CD4-positive, alpha-beta T cell treated with Interleukin-17A for 4 hours (primary cell): ENCODE measurements at places on chromosomes 3 and 15.

- DNase-seq: no peak
Observed at GRCh38 chr3:147414390-147415138, 5.4 kb downstream of the ZIC1 start.

DNA sequence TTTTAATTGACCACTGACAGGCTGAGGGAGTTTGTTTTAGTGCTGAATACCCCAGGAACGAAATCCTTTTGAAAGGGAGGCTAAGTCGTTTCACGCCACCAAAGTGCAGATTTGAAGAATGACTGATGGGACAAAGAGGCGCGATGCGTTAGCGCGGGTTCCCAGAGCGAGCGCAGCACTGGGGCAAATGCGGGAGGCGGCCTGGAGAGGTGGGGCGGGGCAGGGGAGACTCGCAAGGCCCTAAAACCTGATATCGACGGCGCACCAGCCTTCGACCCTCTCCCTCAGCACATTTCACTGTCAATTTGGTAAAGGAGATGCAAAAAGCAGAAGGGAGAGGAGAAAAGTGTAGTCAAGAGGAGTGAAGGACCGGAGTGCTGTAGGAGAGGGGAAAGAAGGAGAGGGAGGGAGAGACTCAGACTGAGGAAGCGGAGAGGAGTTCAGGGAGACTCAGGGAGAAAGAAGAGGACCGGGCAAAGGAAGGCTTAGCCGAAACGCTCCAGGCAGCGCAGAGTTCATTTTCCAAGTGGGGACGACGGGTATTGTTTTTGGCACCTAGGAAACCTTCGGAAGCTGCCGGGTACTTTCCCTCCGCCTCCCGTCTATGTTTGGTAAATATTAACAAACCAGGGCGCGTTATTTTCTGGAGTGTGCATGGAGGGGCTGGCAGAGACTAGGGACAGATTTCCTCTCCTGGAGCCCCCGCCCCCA, 3.8 kb upstream of the FOXB1 start:
- DNase-seq: no peak

DNA sequence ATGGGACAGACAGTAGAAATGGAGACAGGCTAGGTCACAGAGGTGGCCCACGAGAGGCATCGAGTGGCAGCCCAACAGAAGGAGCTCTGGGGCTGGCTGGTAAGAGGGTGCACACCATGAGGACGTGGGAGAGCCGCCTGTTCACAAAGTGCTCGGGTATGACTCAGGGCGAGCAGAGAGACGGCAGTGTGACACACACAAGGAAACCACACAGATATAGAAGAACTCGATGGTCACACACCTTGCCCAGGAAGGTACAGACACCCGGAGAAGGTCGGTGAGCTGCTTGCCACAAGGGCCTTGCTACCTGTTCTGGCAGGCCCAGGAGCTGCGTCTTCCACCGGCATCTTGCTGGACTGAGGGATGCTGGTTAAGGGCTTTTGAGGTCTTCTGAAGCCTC, 50.2 kb downstream of the CA12 start:
- DNase-seq: no peak

DNA sequence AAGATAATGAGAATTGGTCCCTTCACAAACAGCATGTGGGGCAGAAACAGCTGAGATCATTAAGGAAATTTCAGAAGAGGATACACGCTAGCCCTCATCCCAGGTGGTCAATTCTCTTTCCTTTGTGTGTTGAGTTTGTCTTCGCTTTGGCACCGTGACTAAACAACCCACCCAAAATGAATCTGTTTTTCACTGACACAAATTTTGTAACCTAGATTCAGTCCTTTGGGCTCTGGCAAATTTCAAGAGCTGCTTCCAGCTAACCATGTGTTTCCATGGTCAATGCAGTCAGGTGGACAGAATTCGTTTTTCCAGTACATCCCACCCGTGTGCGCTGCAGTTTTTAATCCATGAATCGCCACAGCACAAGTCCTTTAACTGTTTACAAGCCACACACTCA, 435.4 kb downstream of the WDR72 start:
- no peak for DNase-seq

- DNase-seq: no peak
Observed at GRCh38 chr3:189727898-189728297, 96.7 kb downstream of the TP63 start.

DNA sequence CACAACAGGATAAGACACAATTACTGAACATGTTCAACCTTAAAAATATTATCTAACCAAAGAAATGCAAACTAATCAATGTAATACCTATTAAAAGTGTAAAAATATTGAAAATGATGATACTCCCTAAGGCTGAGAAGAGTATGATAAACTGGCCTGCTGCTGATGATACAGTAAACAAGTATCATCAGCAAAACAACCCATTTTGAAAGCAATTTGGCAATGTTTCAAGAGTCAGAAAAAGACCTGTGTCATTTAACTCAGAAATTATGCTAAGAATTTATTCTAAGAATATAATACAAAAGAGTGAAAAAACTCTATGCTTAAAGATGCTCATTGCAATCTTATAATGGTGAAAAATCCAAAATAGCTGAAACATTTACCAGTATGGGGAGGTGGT, 22.1 kb downstream of the CCDC191 start:
- DNase-seq: no peak

DNA sequence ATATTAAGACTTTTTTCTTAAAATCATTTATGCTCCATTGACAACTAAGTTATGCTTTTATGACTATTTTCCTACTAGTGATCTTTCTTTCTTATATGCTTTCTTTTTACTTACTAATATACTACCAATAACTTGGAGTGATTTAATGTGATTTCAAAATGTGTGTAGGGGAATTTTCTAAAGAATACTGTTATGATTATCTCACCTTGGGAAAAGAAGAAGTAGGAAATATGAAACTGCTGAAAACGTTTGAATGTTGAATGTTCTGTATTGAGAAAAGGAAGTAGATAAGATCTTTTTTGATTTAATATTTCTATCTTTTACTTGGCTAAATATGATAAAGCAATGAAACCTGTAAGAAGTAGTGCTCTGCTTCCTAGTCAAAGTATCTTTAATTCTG, 7.8 kb upstream of the CD200R1 start:
- DNase-seq: no peak

DNA sequence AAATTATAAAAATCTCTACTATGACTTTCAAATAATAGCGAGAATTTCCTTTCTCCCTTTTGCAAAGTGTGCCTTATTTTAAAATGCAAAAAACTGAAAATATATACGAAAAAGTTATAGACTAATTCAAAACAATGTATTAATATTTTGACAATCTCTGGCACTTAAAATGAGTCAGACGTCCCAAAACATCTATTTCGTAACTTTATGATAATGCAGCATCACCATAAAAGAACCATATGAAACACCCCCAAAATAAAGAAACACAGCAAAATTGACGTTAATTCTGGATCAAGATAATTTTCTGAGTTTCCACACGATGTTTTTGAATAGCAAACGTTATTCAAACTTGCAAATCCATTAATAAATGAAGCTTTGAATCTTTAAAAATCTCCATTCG, 1.0 kb downstream of the COPS2 start:
- no peak for DNase-seq

- no peak for DNase-seq
Observed at GRCh38 chr15:34460451-34460850, 22.8 kb upstream of the GOLGA8A start.

DNA sequence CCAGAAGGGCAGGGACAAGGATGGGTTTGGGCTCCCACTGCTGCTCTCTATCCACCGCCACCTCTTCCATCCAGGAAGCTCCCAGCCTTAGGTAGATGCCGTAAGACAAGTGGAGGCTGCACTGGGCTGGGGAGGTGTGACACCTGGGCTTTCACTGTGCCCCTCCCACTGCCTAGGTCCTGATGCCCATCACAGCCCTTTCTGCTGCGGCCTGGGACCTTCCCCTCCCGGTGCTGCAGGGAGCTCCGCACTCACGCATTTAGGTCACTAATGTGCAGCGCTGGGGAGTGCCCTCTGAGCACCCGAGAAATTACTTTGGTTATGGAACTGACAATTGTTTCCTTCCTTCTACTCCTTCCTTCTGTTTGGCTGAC, 850 bp downstream of the LTF start:
- DNase-seq: no peak

DNA sequence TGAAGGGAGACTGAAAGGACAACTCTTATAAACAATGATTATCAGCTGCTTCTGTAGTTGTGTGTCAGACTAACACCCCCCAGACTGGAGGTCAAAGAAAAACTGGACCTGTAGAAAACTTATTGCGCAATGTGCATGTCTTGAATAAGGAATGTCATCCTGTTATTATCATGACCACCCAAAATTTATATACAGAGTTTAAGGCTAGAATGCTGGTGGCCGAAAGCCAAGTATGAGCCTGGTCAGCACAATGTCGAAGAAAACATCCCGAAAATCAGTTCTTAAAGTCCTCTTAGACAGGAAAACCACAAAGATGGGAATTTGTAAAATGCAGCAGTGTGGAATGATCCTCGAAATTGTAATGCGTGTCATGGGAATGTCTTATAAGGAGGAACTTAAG, 29.3 kb downstream of the RFTN1 start:
- DNase-seq: no peak

GRCh38 chr3:32958509-32958908, 7.1 kb downstream of the CCR4 start:
- DNase-seq: no peak

GRCh38 chr15:80333261-80333660, 70.9 kb upstream of the ARNT2 start:
- DNase-seq: no peak

DNA sequence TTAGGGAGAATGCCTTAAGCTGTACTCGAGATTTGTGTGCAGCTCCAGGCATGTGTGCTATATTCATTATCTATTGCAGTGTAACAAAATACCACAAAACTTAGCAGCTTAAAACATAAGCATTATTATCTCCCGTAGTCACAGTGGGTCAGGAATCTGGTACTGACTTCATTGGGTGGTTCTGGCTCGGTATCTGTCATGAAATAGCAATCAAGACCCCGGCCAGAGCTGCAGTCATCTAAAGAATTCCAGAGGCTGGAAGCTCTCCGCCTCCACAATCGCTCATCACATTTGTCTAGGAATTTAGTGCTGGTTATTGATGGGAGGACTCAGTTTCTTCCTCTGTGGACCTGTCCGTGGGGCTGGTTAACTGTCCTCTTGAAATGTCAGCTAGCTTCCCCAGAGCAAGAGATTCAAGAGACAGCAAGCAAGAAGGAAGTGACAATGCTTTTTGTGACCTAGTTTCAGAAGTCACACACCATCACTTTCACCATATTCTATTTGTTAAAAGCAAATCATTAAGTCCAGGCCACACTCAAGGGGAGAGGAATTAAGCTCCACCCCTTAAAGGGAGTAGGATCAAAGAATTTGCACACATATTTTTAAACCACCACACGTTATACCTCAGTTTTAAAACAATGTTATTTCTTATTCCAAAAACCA, 76.1 kb downstream of the TOP2B start:
- DNase-seq: no peak

GRCh38 chr15:45166834-45167630, 20.7 kb downstream of the SHF start:
- peak; percentile 87 for DNase-seq

- DNase-seq: no peak
Observed at GRCh38 chr3:18633002-18633401, 207.9 kb upstream of the SATB1 start.

GRCh38 chr3:194512895-194513601, 26.2 kb upstream of the ATP13A3 start:
- DNase-seq: no peak

DNA sequence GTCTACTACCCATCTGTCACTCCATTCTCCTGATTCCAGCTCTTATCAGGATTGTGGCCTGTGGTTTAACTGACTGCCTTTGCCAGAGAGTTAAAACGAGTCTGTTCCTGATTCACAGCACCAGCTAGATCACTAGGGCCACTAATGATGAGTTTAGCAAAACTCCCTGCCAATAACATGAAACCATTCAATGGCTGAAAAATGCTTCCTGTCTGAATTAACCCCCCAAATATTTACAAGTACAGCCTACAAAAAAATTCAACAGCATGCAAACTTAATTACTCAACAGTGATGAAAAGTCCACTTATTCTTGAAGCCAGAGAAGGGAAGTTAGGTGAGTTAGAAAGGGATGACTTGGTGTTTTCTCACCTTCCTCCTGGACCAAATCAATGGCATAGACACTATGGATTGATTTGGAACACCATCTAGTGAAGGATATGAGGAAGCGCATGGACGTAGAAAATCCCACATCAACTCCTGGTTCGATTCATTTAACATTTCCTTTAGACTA, 141.4 kb downstream of the TGFBR2 start:
- no peak for DNase-seq

DNA sequence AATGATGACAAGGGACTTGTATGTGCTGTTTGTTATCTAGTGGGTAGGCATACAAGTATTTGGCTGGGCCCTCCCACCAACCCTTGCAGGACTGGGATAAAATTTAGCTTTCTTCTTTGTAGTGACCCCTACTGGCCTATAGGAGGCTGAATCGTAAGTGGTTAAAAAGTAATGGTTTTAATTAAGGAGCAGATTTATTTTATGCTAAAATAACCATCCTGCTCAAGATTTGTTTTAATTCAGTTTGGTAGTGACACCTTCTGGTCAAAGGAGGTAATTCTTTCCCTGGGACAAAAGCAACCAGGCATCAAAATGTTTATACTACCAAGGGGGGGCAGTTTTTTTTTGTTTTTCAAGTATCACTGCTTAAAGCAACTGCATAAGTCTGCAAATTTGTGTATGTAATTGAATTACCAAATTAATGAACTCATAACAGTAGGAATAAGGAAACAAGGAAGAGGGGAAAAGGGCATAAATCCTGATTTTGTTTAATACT, 70.7 kb downstream of the TOP2B start:
- DNase-seq: no peak

DNA sequence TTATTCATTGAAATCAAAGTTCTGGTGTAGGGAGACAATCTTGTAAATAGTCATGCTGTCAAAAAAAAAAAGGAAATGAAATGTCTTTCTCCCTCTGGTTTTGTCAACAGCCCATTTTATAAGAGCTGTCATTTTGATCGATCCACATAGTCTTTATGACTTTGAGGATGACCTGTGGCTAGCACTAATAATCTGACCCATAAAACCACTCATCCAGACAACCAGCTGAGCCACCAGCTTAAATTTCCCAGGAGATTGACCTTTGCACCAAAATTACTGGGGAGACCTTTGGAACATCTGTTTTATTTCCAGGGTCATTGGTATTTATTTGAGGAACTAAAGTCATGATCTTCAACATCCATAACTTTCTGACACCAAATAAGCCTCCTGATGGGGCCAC, 98.5 kb upstream of the MME start:
- no peak for DNase-seq

DNA sequence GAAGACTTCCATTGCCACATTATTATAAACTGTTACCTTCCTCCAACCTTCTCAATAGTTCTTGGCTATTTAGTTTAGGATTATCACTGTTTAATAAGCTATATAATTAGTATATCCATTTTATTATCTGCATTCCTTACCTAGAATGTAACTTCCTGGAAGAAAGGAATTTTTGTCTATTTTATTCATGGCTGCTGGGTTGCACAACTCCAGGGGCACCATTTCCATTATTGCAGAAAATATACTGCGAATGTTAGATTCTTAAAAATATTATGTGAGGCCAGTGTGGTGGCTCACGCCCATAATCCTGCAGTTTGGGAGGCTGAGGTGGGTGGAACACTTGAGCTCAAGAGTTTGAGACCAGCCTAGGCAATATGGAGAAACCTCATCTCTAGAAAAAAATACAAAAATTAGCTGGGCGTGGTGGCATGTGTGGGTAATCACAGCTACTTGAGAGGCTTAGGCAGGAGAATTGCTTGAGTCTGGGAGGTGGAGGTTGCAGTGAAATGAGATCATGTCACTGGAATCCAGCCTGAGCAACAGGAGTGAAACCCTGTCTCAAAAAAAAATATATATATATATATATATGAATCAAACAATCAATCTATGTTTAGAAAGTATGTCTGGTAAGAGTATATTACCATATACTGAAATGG, 19.9 kb downstream of the CLDN1 start:
- DNase-seq: no peak
